ENCODE measurements at places on chromosomes 7 and 10.

DNA sequence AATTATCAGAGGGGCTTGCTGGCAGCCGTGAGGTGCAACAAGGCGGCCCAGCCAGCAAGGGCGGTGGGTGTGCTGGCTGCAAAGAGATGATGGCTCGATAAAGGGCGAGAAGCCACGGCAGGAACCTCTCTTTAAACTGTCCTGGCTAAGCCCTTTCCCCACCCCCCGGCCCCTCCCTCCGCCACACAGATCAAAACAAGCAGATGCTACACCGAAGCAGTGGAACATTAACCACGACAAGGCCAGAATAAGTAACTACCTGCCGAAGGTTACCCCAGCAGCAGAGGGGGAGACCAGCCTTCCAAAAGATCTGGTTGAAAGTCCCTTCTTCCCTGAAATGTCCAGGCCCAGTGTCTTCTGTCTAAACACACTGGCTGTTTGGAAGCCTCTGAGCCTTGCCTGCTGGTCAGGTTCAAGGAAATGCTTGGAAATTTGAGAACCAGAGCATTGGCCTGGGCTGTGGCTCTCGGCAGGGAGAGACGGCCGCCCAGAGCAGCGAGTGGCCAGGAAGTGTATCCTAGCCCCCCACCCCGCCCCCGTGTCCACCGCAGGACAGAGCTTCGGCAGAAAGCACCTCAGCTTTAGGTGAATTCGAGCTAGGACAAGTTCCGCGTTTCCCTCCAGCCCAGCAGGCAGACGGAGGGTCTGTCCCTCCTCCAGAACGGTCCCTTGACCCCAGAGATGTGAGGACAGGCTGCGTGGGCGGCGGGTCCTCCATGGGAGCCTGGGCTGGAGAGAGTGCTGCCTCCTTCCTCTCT, 2.1 kb downstream of the FAM20C start:
- no peak for DNase-seq

- DNase-seq: no peak
These were observed 11.2 kb downstream of the GIMAP5 start for GRCh38 chr7:150748376-150748775.

GRCh38 chr7:117350027-117350426, 27.2 kb upstream of the WNT2 start:
- DNase-seq: no peak

DNA sequence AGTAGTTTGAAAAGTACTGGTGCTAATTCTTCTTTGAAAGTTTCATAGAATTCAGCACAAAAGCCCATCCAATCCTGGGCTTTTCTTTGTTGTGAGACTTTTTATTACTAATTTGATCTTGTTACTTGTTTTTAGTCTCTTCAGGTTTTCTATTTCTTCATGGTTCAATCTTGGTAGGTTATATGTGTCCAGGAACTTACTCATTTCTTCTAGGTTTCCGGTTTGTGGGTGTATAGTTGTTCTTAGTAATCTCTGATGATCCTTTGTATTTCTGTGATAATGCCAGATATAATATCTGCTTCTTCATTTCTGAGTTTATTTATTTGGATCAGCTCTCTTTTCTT, 147.5 kb downstream of the RTKN2 start:
- DNase-seq: no peak

DNA sequence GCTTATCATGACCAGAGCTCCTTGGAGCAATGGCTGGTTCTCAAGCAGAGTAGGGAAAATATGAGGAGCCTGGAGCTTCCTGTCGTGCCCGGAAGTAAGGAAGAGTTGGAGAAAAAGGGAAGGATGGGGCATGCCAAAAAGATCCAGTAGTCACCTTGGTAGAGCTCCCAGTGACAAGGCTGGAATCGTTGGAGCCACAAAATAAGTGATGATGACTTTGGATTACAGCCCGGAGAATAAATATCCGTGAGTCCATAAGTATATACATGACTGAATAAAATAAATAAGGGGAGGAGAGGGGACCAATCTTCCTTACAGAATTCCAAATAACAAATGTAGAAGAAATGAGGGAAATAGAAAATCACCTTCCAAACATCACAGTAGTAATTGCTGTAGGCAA, 29.3 kb downstream of the LMTK2 start:
- no peak for DNase-seq

DNA sequence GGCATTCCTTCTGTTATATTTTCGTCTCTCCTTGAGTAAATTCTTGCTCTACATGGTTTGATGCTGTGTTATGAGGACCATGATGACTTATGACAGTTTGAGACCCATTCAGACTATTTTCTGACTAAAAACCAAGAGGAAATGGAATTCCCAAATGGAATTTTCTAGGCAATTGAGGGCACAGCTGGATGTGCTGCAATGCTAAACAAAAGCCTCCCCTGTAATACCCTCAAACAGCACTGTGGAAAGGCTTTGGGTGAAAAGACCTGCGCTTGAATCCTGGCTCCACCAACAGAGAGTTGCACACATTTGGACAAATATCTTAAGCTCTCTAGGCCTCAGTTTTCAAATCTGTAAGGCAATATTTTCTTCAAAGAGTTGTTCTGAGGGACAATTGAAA, 129.1 kb downstream of the PRKG1 start:
- no peak for DNase-seq

DNA sequence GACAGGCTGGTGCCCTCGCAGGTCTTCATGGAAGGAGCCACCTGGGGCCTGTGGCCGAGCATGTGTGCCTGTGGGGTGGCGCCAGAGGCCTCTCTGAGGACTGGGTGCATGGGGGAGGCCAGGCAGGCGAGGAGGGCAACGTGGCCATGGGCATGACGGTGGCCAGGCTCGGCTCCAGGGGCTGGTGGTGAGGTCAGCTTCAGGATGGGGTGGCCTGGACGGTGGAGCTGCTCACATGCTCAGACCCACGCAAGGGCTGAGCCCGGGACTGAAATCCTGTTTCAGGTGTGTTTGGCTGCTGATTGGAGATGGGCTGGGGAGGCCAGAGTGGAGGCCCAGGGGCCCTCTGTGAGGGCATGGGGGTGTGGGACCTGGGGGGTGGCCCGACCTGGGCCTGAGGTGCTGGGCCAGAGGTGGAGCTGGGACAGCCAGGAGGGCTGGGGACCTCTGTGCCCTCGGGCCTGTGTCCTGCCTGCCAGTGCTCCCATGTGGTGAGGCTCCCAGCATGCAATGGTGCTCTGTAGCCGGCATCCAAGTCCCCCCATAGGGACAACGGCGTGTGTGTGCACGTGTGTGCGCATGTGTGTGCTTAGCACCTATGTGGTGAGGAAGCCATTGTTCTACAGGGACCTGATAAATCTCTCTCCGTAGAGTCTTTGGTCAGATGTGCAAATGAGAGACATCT, 71.1 kb downstream of the INPP5A start:
- DNase-seq: no peak

DNA sequence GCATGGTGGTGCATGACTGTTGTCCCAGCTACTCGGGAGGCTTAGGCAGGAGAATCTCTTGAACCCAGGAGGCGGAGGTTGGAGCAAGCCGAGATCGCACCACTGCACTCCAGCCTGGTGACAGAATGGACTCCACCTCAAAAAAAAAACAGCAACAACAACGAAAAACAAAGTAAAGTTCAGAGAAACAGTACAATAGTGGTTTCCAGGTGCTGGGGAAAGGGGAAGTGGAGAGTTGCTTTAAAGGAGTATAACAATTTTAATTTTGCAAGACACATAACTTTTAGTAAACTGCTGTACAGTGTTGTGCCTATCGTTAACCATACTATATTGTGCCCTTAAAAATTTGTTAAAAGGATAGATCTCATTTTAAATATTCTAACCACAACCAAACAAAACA, 662.7 kb upstream of the POT1 start:
- DNase-seq: no peak

GRCh38 chr7:7188091-7188490, 5.7 kb downstream of the C1GALT1 start:
- DNase-seq: no peak

DNA sequence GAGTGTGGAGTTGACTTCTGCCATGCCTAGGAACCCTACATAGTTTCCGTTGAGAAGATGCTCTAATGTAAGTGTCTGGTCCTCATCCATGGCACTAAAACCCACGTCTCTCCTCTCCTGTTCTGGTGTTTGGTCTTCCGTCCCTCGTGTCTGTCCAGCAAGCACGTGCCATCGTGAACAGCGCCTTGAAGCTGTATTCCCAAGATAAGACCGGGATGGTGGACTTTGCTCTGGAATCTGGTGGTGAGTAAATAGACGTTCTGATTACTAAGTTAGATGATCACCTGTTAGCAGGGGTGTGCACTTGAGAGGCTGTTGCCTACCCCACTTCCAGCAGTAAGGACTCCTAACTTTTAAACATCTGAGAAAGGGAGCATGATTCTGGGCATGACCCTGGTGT, 15.1 kb upstream of the GET4 start:
- no peak for DNase-seq
